ENCODE measurements at places on chromosomes 5 and 9.
A peak's percentile ranks its signal among the peaks of the same experiment; 100 is the strongest.

DNA sequence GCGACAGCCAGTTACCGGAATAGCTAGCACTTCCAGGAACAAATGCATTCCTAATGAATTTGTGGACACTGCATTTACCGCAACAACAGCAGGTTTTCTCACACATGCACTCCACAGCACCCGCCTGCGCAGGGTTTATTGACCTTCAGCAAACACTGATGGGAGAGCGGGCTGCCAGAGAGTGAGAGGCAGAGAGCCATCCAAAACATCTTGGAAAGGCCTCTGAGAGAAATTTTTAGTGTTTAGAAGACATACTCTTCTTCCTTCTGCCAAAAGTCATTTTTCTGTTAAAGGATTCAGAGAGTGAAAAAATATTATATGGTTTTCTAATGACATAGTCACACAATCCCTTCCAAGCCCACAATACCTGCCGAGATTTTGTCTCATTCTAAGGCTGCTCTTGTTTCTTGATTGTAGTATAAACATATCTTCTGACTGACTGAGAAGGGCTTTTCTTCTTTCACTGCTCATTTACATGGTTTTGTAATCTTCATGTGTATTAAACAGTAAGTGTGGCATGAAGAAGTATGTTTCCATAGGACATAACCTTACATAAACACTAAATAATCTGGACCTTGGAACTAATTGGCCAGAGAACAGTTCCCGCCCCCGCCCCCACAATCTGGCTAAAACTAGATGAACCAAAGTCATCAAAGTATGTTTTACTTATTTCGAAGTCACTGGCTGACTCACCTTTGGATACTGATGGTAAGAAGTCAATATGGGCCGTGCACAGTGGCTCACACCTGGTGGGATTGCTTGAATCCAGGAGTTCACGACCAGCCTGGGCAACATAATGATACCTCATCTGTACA, 432.5 kb upstream of the MEF2C start:
- no peak for DNase-seq

GRCh38 chr5:1380011-1380817, 35.3 kb upstream of the CLPTM1L start:
- DNase-seq, result no peak

GRCh38 chr5:33964132-33964700, 20.3 kb downstream of the SLC45A2 start:
- peak; percentile 7 for DNase-seq

DNA sequence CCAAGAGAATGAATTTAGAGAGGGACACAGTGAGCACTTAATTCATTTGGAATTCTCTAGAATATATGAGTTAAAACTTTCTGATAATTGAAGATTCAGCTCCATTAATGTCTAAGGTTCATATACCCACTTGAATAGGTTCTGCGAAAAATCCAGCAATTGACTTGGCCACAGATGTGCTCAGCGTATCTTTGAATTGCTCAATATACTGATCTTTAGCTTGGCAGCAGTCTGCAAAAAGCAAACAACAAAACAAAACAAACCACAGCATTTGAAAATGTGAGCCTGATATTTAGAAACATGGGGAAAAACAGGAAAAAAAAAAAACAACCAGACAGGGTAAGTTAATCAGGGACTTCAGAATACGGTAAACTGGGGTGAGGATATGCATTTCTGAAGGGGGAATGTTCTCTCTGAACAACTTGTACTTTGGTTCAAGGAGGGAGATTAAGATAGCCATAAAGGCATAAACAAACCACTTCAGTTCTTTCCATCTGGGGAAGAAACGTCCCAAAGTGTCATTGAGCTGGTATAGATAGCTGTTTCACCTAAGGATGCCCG, 21.4 kb downstream of the AGXT2 start:
- no peak for DNase-seq

GRCh38 chr5:40716000-40716399, 36.3 kb downstream of the PTGER4 start:
- no peak for DNase-seq

DNA sequence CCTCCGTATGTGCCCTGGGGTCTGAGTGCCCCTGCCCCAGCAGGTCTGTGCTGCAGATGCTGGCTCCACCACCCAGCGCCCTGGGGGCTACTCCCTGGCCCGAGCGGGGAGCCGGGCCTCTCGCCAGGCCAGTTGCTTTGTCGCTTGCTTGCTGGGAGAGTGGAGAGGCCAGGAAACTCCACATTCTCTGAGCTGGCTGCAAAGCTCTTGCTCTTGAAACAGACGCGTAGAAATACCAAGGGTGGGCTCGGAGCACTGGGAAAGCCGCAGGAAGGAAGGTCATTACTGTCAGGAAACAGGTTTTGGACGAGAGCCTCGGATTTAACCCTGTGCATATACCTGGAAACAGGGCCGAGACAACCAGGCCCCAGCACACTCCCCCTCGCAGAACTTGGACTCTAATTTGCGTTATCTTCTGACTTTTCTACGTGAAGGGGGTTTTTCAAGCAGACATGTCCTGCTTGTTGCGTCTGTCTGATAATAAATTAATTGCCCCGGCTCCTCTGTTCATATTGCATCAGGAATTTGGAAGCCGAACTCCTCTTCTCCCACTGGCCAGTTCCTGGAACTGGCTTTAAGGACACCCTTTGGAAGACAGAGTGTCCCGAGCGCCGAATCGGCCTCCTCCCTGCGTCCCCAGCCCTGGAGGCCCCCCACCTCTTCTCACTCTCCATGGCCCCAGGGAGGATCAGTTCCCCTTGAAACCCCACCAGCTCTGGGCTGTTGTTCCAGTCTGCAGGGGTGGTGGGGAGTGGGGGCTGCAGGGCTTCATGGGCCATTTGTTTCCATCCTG, 11.2 kb downstream of the ADAMTSL2 start:
- DNase-seq, result no peak

DNA sequence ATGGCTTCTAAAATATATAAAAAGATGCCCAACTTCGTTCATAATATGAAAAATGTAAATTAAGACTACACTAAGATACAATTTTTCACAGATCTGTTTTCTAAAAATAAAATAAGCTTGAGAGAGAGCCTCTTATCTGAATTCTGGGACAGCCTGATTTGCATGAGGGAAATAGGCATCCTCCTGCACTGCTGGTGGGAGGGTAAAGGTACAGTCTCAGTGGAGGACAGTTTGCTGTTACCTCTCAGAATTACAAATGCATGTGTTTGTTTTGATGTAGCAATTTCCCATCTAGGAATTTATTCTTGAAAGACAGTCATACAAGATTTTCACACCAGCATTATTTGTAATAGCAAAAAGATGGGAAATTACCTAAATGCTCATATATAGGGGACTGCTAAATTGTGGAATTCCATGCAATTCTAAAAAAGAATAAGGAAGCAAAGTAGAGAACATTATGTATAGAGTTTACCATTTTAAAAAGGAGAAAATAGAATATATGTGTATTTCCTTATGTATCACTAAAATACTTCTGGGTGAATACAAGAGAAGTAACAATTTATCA, 75.7 kb downstream of the ZSWIM6 start:
- DNase-seq, result no peak

- no peak for DNase-seq
Observed at GRCh38 chr5:6377582-6377904, 804 bp downstream of the MED10 start.

DNA sequence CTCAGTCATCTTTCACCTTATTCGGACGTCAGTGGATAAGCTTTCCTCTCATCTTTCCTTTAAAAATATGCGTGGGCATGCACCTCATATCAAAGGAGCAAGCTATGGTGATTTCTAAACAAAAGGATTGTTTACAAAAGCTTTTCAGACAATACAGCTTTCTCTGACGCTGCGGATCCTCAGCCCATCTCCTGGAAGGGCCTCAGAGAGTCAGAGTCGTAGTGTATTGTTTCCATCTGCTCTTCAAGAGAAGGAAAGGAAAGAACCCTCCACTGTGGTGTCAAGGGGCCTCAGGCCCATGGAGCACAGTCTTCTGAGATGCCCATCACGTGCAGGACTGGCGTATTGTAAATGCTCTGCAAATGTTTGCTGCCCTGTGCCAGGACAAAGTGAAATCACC, 163.4 kb upstream of the MAP1B start:
- no peak for DNase-seq

DNA sequence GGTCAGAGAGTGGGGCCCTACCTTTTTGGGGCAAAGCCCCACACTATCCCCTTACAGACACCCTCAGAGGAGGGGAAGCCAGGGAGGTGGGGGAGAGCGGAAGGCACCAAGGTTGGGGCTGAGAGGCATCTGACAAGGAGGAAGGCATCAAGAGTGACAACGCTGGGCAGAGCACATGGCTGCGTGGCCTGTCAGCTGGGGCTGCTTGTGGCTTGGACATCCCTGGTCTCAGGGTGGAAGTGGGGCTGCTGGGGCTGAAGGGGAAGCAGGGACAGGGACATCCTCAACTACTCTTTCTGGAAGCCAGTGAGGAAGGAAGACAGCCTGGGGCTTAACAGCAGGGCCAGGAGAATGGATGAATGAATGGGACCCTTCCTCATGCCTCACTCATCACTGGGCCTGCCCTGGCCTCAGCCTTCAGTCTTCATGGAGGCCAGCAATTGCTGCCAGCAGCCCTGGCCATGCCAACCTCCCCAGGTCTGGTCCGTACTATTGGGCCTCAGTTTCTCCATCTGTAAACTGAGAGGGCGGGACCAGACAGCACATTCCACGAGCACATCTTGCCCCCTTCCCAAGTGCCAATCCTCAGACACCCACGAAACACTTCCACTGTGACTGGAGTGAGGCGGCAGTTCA, 993 bp upstream of the RALGDS start:
- DNase-seq, result no peak

GRCh38 chr9:31774571-31774970, 609.9 kb upstream of the ACO1 start:
- DNase-seq, result no peak

- no peak for DNase-seq
Observed at GRCh38 chr9:137311986-137312851, 10.1 kb upstream of the NRARP start.

- DNase-seq, result no peak
Observed at GRCh38 chr5:132436936-132437335, 53.6 kb downstream of the IRF1 start.

- DNase-seq, result no peak
Observed at GRCh38 chr9:31355159-31355882, 1029.1 kb upstream of the ACO1 start.

- DNase-seq, result no peak
Observed at GRCh38 chr5:103441523-103441922, 121.1 kb downstream of the NUDT12 start.

DNA sequence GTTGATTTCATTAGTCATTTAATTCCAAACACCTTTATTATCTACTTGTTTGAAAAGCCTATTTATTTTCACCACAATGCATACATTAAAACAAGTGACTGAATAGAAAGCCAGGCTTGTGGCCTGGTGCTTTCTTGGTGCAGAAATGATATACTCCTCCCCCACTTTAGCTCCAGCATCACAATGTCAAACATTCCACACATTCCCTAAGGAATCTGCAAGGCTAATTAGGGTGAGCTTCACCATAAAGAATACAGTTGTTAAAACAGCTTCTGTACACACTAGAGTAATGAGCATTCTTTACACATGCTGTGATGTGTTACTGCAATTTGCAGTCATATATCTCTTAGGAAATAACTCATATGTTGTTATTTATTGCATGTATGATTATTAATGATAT, 705.7 kb downstream of the CETN3 start:
- peak; percentile 87 for DNase-seq

DNA sequence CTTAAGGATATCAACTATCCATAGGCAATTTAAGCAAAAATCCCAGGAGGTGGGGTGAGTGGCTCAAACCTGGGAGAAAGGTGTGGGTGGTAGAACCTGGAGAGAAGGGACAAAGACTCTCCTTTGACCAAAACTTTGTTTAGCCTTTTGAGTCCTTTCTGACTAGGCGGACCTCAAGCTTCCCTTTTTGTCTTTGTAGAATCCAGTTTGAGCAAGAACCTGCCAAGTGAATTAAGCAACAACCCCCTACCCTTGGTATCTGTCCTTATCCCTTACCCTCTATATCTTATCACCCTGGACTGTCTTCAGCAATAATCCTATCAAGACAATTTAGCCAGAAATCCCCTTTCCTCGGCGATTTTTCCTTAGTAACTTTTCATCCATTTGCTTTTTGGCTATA, 53.5 kb upstream of the SLC28A3 start:
- no peak for DNase-seq

DNA sequence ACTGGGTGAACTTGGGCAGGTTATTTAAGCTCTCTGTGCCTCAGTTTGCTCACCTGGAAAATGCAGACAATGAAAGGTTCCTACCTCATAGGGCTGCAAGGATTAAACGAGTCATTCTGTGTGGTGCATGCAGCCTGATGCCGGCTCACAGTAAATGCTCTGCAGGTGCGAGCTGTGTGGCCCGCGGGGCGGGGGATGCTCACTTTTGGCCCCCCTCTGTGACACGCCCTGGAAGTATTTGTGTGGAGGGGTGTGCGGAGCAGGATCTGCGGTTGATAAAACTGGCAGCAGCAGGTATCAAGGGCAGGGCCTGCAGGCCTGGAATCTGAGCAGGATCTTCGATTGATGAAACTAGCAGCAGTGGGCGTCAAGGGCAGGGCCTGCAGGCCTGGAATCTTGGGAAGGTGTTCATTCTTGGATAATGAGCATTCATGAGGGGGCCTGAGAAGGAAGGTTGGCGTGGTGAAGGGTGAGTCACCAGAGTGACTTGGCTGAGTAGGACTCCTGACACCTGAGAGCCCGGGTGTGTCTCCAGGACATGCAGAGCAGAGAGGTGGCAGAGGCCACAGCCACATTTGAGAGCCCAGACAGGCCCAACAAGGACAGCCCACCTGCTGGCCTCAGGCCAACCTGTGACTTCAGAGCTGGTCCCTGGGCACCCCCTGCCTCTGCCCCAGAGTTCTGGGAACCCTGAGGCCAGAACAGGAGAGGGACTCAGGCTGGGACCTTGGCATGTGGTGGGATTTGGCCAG, 11.9 kb downstream of the UNC5A start:
- DNase-seq, result no peak
